ENCODE measurements at places on chromosomes 7 and 10. TPM values are rescaled to one million over a fixed set of nuclear protein-coding genes. Genes with fewer than 3 reads are reported as not detected.

- no peaks in the 10 kb centered on the region for H3K27me3 ChIP-seq
- no peak overlapping the region for H3K27ac ChIP-seq
Measured at GRCh38 chr10:103739039-103739764, 116.2 kb downstream of the SH3PXD2A start.

- H3K4me3 ChIP-seq, result no peak overlapping the region
- DNase-seq, result no peak
- H3K27me3 ChIP-seq, result no peaks in the 10 kb centered on the region
- no peaks in the 10 kb centered on the region for H3K4me1 ChIP-seq
- no peak overlapping the region for H3K27ac ChIP-seq
Measured at GRCh38 chr10:123392182-123392963, 238.2 kb downstream of the BUB3 start.

DNA sequence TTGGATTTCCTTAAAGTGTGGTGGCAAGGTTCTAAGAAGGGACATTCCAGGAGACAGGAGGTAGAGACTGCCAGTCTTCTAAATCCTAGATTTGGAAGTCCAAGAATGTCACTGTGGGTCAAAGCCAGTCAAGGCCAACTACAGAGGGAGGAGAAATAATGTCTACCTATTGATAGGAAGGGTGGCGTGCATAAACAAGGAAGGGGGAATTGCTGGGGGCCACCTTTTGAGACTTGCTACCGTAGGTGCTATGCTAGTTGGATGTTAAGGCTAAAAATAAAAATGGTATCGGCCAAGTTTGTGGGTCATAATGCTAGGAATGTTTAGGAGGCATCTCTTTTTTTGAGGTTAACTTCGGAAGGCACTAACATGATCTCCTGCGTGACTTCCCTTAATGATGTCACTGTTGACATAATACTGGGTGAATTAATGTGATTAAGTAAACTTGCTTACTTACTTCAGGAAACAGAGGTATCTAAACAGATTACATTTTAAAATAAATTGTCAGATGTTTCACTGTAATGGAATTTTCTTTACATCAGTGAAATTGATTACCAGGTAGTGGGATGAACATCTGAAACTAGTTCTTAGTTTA is 4.8 kb downstream of the BTRC start:
- no peak for DNase-seq
- no peak overlapping the region for H3K27ac ChIP-seq
- H3K36me3 ChIP-seq, result no peaks in the 10 kb centered on the region

SNX10 gene
- 45.0 TPM for total RNA-seq

All from CD8-positive, alpha-beta memory T cell (primary cell).